ENCODE measurements at places on chromosomes 11 and 22.

- no peak for DNase-seq
Measured at GRCh38 chr11:73866095-73866579, 10.5 kb downstream of the COA4 start.

- DNase-seq: no peak
Measured at GRCh38 chr22:44684506-44685383, 17.3 kb upstream of the PRR5 start.

DNA sequence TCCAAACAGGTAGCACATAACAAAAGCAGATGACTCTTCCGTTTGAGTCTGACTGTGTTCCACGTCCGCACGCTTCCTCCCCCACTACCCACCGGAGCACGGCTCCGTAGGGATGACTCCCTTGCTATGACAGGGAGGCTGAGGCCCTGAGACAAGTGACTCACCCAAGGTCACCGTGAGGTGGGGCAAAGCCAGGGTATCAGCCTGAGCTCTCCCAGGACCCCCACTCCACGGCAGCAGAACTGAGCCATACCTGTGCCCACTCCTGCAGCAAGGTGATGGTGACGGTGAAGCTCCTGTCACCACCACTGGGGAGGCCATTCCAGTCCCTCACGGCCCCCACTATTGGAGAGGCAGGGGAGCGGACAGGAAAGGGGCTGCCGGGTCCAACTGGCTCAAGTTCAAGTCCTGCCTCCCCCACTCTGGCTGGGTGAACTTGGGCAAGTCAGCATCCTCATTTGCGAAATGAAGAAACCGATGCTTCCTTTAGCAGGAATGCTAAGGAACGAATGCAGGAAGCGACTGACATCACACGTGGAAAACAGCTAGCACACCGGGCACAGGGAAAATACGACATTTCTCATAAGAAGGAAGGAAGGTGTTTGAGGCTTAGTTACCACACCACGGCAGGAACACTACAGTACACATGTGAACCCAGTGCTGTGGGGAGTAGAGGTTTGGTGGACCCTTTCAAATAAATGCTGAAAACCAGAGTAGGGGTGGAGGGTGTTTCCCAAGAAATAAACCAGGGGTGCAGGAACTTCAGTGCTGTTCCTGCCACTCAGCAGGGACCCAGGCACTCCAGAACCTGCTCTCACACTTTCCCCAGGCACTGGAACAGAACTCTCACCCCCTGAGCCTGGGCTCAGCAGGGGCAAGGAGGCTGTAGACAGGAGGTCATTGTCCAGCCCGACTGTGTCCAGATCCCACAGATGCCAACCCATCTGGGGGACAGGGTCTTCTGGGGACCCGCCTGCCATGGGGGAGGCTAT lies 32.4 kb upstream of the CBX7 start:
- no peak for DNase-seq

DNA sequence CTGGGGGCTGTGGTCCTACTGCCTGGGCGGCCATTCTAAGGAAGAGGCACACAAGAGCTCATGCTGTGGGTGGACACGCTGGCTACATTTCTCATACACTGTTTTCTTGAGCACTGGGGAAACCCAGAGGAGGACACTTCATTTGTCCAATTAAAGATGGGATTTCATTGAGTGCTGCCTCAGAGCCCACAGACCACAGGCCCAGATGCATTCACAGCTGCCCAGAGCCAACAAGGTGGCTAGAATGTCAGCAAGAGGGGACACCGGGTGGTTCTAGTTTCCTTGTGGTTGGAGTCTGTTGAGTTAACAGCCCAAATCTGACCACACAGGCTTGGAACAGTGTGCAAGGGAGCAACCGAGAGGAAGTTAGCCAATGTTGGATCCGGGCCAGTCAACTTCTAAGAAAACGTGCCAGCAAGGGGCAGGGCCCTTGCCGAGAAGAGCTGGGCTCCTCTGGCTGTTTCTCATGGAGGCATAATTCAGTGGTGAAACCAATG lies 35.0 kb upstream of the SORL1 start:
- peak; percentile 95 for DNase-seq

DNA sequence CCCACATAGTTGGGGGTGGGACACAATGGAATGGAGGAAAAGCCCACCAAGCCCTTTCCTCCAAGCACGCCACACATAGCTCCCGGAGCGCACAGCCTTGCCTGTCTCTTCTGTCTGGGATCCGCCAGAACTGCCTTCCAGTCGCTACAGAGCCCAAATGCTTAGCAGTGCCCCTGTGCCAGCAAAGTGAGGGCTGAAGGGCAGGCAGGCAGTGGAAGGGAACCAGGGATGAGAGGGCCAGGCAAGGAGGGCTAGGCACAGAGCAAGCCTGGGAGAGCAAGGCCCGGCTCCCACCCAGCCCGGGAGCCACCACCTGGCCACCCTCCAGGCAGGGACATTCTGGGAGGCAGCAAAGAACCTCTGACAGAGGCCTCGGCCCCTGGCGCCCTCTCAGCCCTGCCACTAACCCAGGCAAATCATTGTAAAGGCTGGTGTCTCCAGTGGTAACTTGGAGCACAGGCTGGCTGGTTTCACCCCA lies 32.5 kb downstream of the PPP2R1B start:
- DNase-seq: no peak

DNA sequence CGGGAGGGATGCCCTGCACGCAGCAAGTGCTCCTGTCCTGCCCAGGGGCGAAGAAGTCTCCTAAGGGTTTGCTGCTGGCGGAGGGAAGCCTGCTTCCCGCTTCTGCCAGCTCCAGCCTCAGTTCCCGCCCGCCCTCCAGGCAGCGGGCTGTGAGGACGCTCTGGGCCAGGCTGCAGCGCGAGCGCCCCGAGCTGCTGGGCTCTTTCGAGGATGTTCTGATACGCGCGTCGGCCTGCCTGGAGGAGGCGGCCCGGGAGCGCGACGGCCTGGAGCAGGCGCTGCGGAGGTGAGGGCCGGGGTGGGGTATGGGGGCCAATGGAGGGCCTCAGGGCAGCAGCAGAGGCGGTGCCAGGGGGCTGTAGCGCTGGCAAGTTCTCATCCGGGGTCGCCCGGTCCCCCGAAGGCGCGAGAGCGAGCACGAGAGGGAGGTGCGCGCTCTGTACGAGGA lies 2.2 kb downstream of the CRACR2B start:
- DNase-seq: no peak

- no peak for DNase-seq
Measured at GRCh38 chr11:76634886-76635285, 35.7 kb downstream of the LRRC32 start.

DNA sequence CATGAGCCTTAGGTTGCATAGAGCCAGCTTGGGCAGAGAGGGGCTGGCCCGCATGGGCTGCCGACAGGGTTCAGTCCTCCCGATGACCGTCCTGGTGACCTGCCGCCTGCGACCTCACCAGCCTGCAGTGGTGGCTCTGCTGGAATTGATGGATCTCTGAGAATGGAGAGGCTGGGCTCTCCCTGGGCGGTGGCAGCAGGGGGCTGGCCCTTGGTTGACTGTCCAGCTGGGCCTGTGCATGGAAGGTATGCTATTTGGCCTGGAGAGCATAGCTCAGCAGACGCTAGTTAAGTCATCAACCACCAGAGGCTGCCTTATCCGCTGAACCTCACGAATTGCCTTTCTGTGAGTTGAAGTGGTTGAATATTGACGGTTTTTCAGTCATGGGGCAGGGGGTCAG lies 19.7 kb downstream of the GRAMD4 start:
- no peak for DNase-seq

DNA sequence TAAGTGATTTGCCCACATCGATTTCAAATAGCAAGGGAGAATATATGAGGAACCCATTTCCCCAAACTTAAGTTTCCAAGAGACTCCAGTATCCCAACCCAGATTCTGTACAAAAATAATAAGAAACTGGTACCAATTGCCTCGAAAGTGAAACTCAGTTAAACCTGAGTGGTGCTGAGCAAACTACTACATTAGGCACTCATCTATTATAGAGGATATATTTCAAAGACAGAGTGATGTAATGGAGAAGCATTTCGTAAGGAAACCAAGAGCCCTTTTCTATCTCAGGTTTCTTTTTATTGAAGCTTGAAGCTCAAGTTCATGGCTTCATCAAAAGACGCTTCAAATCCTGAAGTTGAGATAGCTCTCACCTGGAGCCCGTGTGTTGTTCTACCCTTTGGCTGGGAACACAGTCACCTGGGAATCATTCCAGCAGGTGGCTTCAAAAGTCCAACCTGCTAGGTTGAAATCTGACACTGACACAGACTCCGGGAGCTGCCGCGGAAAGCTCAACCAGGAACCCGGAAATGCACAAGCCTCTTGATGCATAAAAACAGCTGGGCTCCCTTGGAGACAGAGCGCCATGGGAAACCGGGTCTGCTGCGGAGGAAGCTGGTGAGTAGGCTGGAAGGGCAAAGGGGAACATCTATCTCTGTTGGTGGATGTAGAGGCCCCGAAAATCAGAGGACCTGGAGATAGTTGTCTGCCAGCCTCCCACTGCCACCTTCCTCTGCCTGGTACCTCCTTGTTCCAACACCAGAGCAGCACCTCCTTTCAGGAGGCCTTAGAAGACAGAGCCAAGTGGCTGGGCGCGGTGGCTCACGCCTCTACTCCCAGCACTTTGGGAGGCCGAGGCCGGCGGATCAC lies at the start of gene C11orf52:
TSS of gene C11orf52 (plus strand) at position 524 of the 867 bp plus-strand sequence. CDS start at position 584, 60 bp downstream.
- peak; percentile 84 for DNase-seq

GRCh38 chr11:68031144-68031464 lies 623 bp downstream of the NDUFS8 start:
- DNase-seq: no peak

- no peak for DNase-seq
Measured at GRCh38 chr22:26684168-26684567, 26.8 kb downstream of the MIAT start.

- no peak for DNase-seq
Measured at GRCh38 chr11:41534861-41535260, 75.4 kb upstream of the LRRC4C start.

DNA sequence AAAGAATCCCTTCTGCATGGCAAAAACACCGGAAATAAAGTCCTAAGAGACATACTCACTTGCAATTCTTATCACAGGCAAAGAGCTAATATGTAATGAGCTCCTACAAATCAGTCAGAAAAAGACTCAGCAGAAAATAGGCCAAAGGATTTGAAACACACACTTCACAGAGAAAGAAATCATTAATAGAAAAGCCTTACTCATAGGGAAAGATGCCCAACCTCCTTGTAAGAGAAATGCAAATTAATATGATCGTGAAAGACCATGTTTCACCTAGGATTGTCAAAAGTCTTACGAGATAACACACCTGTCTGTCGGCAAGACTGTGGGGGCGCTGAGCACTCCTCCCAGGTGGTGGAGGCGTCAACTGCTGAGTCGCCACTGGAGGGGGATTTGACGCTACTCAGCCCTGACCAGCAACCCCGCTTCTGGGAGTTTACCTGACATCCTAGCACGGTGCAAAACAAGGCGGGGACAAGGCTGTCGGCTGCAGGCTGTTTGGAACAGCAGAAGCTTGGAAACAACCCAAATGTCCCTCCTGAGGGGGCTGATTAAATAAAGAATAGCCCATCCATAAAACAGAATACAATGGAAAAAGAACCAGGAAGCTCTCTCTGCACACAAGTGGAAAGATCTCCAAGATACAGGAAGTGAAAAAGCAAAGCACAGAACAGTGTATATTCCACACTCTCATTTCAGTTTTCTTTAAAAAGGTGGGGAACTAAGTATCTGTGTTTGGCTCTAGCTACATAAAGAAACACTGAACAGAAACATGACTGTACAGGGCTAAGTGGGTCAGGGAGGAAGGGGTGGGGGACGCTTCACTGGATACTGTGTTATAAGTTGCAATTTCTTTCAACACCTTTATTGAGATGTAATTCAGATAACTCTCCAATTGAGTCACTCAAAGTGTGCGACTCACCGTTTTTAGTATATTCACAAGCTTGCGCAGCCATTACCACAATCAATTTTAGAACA lies 11.5 kb downstream of the CSNK1E start:
- DNase-seq: no peak

DNA sequence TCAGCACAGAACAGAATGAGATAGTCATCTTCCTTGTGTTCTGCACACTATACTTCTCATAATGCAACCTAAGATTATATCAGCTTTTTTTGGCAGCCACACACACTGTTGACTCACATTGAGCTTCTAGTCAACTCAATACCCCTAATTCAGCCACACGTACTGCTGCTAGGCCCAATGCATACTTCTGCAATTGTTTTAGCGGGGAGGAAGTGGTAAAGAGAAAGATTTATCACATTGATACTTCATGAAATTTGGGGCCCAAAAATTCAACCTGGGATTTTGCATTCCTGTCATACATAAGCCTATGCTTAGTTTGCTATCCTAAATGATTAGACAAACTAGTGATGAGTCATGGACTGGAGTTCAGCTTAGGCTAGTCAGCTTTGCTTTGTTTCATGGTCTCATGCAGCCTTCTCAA lies 8.6 kb upstream of the UPB1 start:
- DNase-seq: no peak

DNA sequence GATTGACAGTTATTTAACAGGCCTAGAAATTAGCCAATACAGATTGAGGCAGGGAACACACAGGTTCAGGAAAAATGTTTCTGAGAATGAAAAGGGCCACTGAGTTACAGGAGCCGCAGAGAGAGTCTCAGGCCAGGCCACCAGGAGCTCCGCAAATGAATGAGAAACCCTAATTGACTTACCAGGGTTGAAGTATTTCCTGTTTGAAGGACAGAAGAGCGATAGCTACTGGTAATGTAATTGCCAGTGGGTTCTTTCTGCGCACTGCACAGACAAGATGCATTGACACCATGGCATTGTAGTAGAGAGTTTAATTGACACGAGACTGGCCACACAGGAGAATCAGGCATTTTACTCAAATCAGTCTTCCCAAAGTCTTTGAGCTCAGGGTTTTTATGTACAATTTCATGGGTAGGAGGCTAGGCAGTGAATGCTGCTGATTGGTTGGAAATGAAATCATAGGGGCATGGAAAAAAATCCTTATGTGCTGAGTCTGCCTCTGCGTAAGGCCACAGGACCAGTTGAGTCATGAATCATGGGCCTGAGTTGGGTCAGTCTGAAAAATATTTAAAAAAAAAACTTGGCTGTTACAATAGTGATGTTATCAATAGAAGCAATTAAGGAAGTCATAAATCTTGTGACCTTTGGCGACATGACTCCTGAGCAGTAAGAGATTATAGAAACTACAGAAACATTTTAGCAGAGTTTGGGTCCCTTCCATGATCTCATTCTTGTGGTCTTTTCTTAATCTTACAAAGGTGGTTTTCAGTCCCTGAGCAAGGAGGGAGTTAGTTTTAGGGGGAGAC lies 203.8 kb downstream of the CASP12 start:
- no peak for DNase-seq

- no peak for DNase-seq
Measured at GRCh38 chr11:79482800-79483199, 42.0 kb upstream of the TENM4 start.

GRCh38 chr11:92413757-92414513 lies 189.3 kb downstream of the FAT3 start:
- DNase-seq: no peak

- DNase-seq: peak; percentile 89
Measured at GRCh38 chr11:120141113-120141767, 3.3 kb upstream of the TRIM29 start.

GRCh38 chr11:134388590-134388989 lies 23.5 kb downstream of the B3GAT1 start:
- DNase-seq: no peak

- DNase-seq: peak; percentile 87
Measured at GRCh38 chr11:116164843-116165242, 607.9 kb downstream of the BUD13 start.

GRCh38 chr22:47094861-47095330 lies 332.4 kb downstream of the TBC1D22A start:
- no peak for DNase-seq

GRCh38 chr11:117855912-117856651 lies 20.4 kb downstream of the FXYD6 start:
- DNase-seq: no peak

- DNase-seq: no peak
Measured at GRCh38 chr22:33920197-33920540, at the start of gene LARGE1. Gene LARGE1 (minus strand): TSS chr22:33920476.

- DNase-seq: no peak
Measured at GRCh38 chr11:104876861-104877431, 21.3 kb downstream of the CASP12 start.

GRCh38 chr11:119044708-119045107 lies 12.3 kb downstream of the HYOU1 start:
- no peak for DNase-seq

All from esophagus muscularis mucosa (tissue), 4 donors.